Esophagus mucosa (tissue), 1 donor: ENCODE measurements at places on chromosomes 7 and 10.

GRCh38 chr7:41058986-41059741, 643.7 kb downstream of the INHBA start:
- peak; percentile 62 for ATAC-seq

DNA sequence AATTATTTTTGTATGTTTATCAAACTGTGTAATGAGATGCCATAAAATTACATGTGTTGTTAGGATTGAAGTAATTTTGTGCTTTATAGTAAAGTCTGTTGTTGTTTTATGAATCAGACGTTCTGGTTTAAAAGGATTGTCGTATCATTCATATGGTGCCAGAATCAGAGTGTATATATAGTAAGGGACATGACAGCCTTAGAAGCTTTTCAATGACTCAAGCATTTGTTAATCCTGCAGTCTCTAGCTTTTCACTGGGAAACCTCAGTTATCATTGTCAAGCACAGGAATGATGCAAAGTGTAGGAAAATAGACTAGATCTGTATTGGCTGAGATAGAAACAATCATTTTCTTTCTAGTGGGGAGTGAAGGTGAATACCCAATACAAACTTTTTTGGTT, 57.5 kb downstream of the TRRAP start:
- ATAC-seq = no peak

DNA sequence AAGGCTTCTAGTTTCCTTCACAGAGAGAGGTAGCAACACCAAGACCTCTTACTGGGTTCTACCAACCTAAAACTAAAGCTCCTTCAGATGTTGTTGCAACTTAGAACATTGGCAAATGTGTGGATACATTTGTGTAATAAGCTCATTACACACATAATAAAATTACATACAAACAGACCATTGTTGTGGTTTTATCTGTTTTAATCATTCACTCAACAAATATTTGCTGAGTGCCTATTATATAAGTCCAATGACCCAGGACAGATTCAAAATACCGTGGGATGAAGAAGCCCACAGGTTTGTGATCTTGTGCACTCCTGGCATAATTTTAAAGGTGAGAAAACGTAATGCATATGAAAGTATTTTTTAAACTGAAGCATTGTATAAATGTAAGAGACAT, 160.4 kb upstream of the NPVF start:
- no peak for ATAC-seq

DNA sequence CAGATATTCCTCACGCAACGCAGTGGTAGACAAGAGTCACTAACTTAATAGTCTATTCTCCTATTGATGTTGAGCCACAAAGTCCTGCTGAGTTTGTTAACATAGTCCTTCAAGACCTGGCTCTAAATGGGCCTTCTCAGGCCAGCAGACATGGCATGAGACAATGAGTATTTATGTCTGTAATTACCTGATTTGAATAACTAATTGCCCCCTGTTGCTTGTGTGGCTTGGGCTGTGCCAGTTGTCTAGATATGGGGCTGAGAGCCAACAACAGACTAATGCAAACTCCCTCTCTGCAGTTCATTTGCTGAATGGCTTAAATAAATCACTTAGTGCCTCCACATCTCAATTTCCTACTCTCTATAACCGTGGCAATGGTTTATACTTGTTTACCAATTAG, 65.5 kb upstream of the VWC2 start:
- ATAC-seq = no peak

- no peak for ATAC-seq
Measured at GRCh38 chr10:59387951-59388670, 25.8 kb upstream of the FAM13C start.

DNA sequence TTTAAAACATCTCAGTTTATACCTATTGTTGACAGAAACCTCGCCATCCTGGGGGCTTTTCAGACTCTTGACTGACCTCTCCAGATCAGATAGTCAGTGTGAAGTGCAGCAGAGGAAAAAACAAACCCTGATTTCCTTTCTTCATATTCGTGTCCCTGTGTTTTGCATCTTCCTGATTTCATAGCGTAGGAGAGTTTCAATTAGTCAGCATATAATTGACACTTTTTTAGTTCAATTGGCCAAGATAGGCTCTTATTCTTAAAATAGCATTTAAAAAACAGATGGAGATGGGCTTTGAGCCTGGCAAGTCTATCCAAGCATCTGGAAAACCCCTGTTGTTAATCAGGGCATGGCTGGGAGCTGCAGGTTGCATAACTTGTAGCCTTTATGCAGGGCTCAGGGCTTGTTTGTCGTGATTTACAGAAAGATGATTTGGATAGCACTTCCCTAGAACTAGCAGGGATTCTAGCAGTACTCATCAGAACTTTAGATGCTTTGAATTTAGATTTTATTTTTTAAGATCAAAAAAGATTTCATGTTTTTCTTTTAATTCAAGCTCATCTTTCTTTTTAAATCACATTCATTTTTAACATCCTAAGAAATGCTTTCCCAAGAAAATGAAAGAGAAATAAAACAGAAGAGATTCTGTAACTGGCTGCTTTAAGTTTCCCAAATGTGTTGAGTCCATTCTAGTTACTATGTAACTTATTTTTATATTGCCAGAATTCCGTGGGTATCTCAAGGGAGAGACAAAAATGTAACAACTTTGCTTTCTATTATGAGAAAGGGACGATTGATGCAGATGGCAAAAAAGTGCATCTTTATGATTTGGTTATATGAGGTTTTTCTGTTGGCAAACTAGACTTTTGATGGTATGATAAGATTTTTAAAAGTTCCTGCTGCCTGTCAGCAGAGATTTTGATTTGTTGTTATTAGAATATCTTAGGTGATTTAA, 270.8 kb upstream of the FZD8 start:
- no peak for ATAC-seq
